ENCODE measurements at places on chromosomes 5 and 9.

- no peak for DNase-seq
Measured at GRCh38 chr5:882253-883183, 10.1 kb downstream of the BRD9 start.

GRCh38 chr9:10045598-10045997, 567.2 kb downstream of the PTPRD start:
- DNase-seq, result no peak

DNA sequence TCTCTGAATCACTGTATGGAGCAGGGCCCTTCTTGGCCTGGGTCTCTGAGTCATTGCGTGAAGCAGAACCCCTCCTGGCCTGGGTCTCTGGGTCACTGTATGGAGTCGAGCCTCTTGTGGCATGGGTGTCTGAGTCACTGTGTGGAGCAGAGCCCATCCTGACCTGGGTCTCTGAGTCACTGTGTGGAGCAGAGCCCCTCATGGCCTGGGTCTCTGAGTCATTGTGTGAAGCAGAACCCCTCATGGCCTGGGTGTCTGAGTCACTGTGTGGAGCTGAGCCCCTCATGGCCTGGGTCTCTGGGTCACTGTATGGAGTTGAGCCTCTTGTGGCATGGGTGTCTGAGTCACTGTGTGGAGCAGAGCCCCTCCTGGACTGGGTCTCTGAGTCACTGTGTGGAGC, 94.0 kb upstream of the RAPGEF1 start:
- no peak for DNase-seq

DNA sequence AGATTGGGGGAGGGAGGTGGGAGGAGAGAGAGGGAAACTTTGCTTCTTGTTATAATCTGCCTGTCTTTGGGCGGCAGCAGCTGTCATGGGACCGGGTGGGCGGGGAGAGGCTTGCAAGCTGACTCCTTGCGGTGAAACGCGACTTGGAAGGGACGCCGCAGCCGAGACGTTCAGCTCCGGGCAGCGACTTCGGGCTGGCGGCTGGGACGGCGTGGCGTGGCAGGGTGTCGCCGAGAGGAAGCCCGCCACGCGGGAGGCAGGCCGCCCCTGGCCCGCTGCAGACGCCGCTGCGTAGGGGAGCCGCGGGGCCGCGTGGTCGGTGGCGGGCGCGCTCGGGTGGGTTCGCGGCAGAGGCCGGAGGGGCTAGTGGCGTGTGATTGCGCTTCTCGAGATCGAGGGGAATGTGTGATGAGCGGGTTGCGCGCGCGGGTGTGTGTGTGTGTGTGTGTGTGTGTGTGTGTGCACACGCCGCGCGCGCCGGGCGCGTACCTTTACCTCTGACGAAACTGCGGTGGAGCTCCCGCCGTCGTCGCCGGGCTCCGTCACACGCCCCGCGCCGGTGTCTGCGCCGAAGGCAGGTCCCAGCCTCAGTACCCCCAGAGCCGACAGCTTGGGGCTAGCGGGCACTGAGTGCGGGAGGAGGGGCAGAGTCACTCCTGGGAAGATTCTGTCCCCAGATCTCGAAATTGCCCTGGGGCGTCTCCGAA, 1.7 kb downstream of the PPARGC1B start:
- peak; percentile 81 for DNase-seq

GRCh38 chr5:91424638-91425436, 41.7 kb upstream of the ARRDC3 start:
- DNase-seq, result no peak

DNA sequence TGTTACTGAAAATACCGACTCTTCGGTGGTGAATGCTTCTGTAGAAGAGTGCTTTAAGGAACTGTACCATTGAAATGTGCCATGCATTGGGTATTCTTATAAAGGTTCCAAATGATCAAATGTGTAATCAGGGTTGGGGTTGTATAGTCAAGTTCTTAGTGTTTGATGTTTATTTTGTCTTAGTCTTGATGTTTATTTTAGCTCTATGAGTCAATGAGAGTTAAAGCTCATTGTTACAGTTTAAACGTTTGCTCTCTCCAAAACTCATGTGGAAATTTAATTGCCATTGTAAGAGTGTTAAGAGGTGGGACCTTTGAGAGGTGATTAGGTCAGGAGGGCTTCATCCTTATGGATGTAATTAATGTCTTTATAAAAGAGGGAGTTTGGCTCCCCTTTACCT, 153.0 kb downstream of the FER start:
- DNase-seq, result no peak

DNA sequence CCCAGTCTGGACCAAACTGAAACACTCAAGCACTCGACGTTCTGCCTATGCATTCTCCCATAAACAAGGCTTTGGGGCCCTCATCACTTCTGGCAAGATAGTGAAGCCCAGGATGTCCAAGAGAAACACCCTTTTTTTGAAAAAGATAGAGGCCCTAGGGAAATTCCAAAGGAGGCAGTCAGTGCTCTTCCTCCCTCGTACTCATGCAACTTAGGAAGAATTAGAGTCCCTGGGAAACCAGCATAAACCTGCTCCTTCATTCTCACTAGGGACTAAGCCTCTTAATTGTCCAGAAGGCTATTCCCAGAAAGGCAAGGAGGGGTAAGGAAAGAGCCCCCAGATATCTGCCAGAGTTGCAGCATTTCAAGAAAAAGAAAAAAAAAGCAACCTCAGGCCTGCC, 7.8 kb upstream of the RUSC2 start:
- DNase-seq, result no peak

GRCh38 chr5:145463634-145464033, 371.5 kb downstream of the PRELID2 start:
- DNase-seq, result no peak

GRCh38 chr9:3526997-3527940, 1.5 kb upstream of the RFX3 start:
- peak; percentile 14 for DNase-seq

DNA sequence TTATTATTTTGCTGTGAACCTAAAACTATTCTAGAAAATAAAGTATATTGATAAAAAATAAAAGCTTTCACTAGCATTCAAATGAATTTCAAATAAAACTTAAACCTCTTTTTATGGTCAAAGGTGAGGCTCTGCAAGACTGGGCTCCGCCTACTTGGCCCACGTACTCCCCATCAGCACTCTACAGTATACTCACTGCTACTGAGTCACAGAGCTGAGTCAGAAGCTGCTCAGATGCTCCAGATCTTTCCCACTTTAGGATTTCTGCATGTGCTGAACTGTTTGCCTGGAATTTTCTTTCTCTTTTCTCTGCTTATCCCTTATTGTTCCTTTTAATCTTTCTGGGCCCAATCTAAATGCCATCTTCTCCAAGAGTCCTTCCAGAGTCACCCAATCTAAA, 331.9 kb upstream of the CCNG1 start:
- DNase-seq, result no peak

DNA sequence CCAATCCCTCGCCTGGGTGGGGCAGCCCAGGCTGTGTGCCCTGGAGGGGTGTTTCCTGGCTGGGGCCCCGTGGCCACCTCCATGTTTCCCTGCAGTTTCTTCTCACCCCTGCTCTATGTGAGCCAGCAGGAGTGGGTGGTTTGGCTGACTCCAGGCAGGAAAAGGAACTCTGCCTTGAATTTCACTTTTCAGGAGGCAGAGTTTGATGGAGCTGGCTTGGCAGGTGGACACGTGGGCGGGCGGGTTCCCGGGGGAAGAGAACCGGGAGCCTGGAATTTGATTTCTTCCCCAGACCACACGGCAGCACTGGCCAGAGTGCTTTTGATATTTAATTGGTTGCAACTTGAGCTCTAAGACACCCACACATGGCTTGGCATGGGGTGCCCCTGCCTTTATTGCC, 119.8 kb upstream of the PANK3 start:
- no peak for DNase-seq

DNA sequence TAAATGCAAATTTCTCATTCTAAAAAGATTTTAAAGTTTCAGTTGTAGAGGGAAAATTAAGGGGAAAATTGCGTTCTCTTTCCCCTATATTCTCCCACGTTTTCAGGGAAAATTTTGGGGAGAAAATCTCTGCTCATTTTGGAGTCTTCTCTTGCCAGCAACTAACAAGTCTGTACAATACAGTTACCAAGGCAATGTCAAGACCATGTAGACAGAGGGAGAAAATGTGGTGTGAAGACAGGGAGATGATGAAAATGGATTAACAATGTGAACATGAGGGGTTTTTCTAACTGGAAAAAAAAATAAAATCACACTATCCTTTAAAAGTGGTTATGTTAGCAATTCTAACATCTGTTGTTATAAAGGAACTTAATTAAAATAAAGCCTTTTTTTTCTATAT, 22.3 kb downstream of the SLC1A3 start:
- DNase-seq, result no peak

- no peak for DNase-seq
Measured at GRCh38 chr5:140037012-140037411, 6.1 kb downstream of the NRG2 start.

GRCh38 chr5:175417384-175417783, 26.6 kb downstream of the DRD1 start:
- DNase-seq, result no peak

DNA sequence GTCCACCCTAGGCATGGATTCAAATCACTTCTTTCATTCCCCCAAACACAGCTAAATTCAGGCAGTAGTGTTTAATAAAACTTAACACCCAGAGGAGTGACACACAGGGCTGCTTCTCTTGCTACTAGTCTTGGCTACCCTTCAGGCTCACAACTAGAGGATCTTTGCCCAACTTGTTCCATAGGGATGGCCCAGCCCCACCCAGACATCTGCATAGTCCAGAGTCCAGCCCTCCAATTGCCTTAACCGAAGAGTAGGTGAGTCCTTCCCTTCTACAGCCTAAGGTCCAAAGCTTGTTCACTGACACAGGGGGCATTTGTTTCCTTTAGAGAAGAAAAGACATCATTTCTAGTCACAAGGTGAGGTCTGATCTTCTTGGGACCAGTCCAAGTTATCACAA, 15.2 kb upstream of the RXFP3 start:
- DNase-seq, result no peak

GRCh38 chr5:176144508-176144907, 93.7 kb upstream of the SIMC1 start:
- no peak for DNase-seq

DNA sequence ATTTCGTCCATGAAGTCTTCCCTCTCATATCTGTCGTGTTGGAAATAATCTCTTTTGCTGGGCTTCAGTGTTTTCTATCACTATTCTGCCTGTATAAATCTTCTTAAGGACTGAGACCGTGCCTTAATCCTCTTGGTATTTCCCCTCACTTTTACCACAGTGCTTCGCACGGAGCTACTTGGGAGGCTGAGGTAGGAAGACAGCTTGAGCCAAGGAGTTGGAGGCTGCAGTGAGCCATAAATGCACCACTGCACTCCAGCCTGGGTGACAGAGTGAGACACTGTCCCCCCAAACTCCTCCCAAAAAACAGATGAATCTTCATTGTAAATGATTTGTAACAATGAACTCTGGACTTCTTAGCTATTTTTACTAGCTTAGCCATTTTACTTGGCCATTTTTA, 57.8 kb downstream of the PHAX start:
- DNase-seq, result no peak

DNA sequence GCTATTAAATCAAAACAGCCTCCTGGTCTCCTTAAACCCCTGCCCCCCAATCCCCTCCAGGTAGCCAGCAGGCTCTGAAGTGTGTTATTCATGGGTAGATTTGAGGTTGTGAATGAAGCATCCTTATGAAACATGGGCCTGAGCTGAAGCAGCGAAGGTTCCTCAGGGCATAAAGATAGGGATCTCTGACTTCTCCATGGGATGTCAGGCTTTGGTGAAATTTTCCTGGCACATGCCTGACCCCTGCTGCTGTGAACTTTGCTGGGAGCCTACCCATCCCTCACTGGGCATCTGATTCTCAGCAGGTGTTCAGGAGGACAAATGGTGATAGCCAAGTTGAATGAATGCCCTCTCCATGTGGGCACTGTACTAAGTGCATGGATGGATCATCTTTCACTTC, 250.3 kb downstream of the ASTN2 start:
- no peak for DNase-seq

DNA sequence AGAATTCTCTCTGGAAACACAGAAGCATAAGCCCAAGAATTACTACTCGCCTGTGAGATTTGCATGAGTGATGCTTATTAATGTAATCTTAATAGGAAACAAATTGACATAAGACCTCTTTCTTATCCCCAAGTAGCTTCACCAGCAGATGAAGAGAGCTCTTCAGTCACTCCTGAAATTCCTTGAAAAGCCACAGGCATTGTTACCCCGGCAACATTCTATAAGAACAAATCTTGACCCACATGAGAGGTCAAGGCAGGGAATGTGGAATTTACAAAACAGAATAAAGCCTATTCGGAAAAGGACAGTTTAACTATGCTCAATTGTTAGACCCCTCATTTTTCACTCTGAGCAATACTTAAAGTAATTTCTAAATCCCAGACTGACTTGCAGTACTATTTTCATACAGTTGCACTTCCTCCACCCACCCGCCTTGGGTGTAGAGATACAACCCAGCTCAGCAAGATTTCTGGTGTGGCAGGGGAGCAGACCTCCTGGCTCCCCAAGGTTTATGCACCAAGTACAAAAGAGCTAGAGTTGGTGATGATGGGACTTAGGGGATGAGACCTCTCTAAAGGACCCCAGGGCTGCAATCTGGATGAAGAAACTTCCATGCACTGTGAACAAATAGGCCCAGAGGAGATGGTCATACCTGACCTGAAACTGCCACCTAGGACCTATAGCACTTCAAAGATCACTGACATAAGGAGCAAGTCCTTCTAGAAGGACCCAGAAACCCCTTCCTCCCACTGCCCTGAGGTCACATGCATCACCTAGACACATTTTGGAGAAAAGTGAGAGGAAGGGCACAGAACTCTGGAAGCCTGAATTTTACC, 242.1 kb downstream of the ZNF608 start:
- no peak for DNase-seq

- no peak for DNase-seq
Measured at GRCh38 chr5:68141494-68141893, 74.1 kb upstream of the PIK3R1 start.

GRCh38 chr5:32934529-32934928, 223.4 kb downstream of the NPR3 start:
- DNase-seq, result no peak

DNA sequence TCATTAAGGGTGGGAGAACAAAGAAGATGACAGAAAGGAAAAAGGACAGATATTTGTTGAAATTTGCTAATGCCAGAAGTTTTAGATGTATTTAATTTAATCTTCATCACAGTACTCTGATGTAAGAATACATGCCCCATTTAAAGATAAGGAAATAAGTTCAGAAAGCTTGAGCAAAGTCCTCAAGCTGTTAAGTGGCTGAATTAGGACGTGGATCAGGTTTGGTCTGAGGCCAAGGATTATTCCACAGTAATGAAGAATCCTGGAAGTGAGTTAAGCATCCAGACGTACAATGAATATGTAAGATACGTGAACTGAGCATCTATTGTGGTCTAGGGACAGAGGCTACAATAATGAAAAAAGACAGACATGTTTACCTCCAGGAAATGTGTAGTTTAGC, 671.3 kb downstream of the PRELID2 start:
- no peak for DNase-seq

DNA sequence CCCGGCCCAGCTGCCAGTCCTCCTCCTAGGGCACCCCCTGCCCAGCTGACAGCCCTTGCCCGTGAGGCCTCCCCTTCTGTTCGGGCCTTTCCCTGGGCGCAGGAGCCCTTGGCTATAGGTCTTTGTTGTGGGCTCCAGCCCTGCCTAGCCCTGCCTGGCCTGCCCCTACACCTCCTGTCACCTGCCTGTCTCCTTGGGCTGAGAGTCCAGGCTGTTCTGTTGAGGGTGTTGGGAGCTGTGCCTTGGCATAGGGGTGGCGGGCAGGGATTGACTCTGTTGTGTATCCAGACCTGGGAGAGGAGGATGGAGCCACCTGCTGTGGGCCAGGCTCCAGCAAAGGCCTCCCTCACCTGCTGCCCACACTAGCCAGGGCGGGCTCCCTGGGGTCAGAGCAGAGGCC, 11.6 kb downstream of the FCN2 start:
- DNase-seq, result no peak
